Dermis blood vessel endothelial cell (primary cell): ENCODE measurements at places on chromosomes 16 and 17.

DNA sequence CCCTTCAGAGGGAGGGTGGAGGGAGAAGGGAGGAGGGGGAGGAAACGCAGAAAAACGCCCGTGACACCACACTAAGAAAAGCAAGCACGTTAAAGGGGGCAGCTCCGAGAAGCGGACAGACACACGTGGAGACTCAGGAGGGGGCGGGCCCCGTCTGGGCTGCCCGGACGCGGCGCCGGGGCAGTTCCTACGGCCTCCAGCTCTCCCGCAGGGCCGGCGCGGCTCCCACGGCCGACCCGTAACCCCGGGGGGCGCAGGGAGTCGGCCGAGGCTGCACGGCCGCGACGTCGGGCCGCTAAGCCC is 362 bp downstream of the KLHDC4 start:
- DNase-seq, result peak; percentile 40

GRCh38 chr16:73054813-73055482 is 7.0 kb upstream of the ZFHX3 start:
- DNase-seq, result peak; percentile 25

DNA sequence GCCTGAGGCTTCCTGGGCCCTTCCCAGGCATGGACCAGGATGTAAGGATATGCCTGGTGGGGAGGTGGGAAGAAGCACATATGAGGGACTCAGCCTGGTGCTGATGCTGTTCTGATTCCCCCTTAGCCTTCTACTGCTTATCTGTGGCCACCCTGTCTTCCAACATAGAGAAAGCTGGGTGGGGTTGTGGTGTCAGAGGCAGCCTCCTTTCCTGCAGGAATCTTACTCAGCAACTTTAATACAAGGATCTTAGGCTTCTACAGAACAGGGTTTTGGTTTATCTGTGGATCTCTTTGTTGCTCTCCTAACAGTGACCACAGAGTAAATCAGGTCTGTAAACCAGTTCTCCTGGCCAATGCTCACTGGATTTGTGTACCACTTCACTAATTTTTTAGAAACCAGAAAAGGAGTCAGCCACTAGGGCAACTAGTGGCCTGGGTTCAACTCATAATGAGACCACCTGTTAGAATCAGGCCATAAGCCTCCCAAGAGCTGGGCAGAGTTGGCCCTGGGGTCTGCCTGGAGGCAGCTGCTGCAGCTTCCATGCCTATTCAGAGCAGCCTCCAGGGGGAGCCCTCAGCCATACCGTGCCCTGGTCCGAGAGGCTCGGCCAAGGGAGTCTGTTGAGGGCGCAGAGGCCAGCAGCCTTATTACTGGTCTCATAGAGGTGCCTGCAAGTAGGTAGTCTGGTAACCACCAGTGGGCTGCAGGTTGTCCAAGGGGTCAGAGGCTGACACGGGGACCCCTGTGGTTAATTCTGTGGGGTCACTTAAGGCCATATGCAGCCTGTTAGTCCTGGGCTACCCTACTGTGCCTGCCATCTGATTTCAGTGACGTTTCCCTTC is 7.1 kb downstream of the HAS3 start:
- peak; percentile 82 for DNase-seq

DNA sequence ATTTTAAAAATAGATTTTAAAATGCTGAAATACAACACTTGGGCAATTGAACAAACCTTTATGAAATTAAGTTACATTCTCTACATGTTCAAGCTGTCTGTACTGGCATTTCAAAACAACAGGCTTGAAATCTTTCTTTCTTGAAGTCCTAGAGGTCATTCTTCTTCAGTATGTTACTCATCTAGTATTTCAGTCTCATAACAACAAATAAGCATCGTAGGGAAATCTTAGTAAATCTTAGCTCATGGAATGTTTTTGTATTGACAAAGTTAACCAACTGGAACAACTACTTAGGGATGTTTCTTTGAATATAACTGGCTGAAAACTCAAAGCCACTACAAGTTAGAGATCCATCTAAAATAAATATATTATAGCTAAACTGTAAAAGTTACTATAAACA is 96.6 kb downstream of the KIF2B start:
- DNase-seq, result no peak

DNA sequence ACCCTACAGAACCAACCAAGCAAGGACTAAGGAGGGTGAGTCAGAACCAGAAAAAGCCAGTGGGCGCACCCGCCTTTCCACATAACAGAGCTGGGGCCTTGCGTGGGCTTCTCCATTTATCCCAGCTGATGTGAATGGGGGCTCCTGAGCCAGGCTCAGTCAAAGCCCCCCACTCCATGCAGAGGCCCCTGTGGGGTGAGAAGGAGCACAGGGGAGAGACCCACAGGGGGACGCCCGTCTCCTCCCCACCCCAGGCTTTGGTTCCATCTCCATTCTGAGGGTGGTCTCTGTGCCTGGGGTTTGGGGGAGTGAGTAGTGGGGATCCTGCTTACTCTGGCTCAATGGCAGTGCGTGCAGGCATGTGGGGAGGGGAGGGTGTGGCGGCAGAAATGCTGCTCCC is 210.1 kb upstream of the TNRC6C start:
- DNase-seq, result no peak

- DNase-seq, result peak; percentile 99
These were observed 167.9 kb upstream of the NOL11 start for GRCh38 chr17:67549820-67550219.

- DNase-seq, result no peak
These were observed 27.4 kb upstream of the TNRC6C start for GRCh38 chr17:77930780-77931768.

DNA sequence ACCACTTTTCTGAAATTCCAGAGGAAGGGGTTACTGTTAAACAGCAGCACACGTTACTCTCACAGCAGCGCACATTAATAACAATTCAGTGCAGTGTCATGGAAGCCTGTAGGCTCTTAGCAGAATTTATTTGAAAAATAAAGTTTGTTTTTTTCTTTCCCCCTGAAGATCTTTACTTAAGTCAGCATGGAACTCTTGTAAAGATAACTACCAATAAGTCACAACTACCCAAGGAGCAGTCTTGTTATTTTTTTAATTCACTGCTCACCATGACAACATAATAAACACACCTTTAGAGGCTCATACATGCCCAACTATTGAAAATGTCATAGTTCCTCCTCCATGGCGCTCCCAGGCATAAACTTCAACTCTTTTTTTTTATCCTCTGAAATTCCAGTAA is 31.8 kb upstream of the PSMD7 start:
- DNase-seq, result no peak

GRCh38 chr16:47309581-47310312 is 151.1 kb downstream of the ITFG1 start:
- DNase-seq, result peak; percentile 6

DNA sequence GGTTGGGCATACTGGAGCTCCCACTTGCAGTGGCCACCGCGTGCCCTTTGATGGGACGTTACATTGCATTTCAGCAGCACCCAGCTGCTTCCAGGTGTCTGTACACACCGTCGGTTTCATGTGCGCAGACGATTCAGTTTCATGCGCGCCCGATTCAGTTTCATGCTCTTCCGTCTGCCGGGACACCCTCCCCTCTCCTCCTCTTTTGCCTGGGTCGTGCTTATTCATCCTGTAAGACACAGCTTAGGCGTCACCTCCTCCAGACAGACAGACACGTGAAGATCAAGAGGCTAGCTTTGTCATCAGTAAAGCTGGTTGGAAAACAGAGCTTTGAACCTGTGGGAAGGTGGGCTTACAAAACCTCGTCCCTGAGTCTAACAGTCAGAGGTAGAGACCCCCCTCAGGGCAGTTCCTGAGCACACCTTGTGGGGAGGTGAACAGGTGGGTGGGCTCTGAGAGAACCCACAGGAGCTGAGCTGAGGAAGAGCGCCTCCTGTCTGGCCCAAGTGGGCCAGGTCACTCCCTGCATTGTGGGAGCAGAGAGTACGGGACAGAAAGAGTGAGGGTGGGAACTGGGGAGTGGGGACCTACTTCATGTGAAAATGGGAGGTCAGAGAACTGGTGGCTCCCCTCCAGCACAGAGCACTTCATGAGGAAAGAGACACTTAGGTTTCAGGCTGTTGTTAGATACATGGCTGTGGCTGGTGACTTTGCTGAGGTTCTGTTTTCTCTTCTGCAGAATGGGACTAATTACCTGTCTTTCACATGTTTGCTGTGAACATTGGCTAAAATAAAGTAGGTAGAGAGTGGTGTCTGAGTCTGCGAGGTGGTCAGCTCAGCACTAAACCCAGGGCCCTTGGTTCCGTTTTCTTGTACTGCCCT is 122.1 kb downstream of the SNX29 start:
- no peak for DNase-seq

DNA sequence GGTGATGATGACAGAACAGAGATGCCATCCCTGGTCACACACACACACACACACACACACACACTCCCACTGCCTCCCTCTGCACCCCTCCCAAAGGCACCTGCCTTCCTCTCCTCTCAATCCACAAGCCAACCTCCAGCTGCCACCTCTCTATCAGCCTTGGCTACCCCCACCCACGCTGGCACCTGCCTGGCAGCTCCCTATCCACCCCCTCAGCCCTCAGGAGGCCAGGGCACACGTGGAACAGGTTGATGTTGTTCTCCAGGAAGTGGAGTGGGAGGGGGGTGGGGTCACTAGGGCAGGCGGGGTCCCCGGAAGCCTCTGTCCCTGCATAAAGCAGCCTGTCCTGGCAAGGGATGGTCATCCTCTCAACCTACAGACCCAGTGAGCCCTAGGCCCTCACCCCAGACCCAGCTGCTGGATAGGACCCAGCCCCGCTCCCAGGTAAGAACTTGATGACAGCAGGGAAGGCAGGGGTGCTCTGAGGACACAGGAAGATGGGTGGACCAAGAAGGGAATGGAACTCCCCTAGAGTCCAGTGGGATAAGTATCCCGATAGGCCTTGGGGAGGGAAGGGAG is at the start of gene GSDMA:
GSDMA (plus strand) TSS at position 363 of the 579 bp plus-strand sequence. CDS start 2,684 bp downstream, outside the sequence.
- no peak for DNase-seq

DNA sequence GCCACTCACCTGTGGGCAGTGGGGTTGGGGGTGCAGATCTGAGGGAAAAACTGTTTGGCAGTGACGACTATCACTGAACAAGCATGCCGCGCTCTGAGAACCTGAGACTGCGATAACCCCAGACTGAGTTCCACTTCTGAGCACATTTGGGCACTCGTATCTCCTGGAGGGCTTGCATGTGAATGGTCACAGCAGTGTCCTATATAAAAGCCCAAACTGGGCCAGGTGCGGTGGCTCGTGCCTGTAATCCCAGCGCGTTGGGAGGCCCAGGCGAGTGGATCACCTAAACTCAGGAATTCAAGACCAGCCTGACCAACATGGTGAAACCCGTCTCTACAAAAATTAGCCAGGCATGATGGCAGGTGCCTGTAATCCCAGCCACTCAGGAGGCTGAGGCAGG is 18.7 kb downstream of the ATP2C2 start:
- no peak for DNase-seq

GRCh38 chr17:72411124-72411563 is 290.3 kb downstream of the SOX9 start:
- DNase-seq, result no peak

- DNase-seq, result no peak
These were observed 258.6 kb downstream of the PMP22 start for GRCh38 chr17:15006421-15007128.

DNA sequence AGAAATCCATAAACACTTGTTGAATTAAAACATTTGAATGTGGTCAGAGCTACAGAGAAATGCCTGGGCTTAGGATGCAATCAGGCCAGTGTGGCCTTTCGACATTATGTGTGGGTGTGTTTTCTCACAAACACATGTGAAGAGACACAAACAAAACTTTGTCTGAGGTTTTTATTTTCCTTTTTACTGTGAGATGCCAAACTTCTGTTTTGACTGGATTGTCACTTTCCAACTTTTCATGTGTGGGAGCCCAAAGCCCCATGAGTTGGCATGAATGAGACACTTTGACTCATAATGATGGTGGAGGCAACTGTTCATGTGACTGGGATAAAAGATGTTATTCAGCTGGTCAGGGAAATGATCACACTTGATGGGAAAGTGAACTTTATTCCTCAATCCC is 71.9 kb upstream of the GAS7 start:
- DNase-seq, result no peak

GRCh38 chr17:65677932-65678331 is 116.5 kb upstream of the AXIN2 start:
- no peak for DNase-seq

- no peak for DNase-seq
These were observed 2.0 kb upstream of the DNAI2 start for GRCh38 chr17:74271901-74272561.

DNA sequence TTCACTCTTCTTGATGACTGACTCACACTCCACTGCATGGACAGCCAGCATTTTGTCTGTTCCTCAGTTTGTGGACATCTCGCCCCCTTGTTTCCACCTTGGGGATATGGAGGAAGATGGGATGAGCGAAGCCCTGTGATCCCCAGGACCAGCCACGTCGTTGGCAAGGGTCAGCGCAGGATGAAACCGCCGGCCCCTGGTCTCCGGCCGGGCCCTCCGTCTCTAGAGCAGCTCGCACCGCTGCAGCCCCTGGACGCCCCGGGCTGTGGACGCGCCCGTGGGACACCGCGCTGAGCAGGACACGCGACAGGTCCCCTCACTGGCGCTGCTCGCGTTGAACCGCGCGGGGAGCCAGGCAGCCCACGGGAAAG is 604 bp upstream of the ZC3H18 start:
- DNase-seq, result no peak

DNA sequence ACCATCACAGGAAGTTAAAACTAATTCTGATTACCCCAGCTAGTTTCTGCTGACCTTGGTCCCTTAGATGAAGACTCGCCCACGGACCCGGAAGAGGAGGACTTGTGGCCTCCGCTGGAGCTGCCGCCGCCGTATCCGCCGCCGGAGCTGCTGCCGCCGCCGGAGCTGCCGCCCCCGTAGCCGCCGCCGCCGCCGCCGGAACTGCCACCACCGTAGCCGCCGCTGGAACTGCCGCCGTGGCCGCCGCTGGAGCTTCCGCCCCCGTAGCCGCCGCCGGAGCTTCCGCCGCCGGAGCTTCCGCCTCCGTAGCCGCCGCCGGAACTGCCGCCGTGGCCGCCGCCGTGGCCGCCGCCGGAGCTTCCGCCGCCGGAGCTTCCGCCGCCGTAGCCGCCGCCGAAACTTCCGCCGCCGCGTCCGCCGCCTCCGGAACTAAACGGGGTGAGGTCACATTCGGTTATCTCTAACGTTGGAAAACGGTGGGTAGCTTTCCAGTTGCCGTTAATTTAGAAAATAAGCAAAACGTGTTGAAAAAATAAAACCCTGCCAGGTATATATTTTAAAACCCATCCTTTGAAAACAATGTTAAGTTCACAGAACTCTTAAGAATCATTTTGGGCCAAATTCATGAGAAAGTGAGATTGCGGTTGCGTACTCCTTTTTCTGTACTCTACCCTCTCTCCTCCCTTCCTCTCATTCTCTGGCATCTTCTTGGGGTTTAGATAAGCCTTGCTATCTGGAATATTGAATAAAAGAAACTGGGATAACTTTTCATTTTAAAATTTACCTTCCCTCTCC is 3.5 kb downstream of the KRT10 start:
- DNase-seq, result peak; percentile 88

GRCh38 chr17:10606110-10606509 is 51.0 kb downstream of the MYH3 start:
- no peak for DNase-seq
